D721Med (cell line): ENCODE measurements at places on chromosomes 7 and 10.

DNA sequence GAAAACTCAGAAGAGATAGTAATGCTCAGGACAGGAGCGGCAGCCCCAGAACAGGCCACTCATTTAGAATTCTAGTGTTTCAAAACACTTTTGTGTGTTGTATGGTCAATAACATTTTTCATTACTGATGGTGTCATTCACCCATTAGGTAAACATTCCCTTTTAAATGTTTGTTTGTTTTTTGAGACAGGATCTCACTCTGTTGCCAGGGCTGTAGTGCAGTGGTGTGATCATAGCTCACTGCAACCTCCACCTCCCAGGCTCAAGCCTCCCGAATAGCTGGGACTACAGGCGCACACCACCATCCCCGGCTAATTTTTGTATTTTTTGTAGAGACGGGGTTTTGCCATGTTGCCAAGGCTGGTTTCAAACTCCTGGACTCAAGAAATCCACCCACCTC, 65.9 kb upstream of the CAPZA2 start:
- DNase-seq: no peak

DNA sequence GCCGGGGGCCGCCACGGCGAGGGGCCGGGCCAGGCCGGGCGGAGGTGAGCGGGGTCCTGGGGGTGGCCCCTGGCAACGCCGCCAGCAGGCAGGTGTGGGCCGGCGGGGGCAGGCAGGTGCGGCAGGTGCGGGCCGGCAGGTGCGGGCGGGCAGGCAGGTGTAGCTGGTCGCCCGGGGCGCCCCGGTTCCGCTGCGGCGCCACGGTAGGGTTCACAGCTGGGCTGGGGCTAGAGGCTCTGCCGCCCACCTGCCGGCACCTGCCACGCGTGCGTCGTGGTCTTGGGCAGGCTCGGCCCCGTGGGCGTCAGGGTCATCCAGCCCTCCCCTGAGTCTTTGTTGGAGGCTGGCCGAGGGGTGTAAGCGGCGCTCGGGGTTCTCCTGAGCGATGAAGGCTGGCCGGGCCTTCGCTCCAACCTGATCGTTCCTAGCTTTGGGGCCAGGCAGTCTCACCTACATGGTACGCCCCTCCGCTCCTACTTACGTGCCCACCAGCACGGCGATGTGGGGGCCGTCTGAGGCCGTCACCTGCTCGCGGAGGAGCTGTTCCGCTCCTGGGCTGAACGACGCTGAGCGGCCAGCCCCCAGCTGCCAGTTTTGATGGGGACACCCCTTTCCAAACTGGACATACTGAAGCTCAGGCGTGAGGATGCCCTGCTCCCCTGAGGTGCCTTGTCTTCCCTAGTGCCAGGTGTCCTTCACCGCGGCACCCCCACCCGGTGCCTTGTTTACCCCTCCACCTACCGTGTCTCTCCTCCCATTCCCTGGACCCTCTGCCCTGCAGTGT, 493 bp downstream of the ZMIZ2 start:
- no peak for DNase-seq

DNA sequence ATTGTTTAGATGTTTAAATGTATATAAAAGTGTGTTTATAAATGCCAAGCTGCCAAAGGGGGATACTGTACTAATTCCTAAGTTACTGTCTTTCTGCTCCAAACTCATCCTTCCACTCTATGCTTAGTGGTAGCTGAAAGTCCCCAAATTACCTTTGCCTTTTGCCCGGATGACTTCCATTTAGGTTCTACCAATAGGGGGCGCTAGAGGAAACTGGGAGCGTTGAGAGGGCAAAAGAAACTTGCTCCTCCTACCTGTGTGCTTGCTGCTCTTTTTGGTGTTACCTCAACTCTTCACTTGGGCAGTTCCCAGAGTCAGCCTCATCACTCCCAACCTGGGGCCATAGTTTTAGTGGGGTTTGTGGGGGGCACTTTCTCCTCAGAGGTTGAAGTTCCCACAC, 5.9 kb upstream of the OR2A25 start:
- no peak for DNase-seq

- no peak for DNase-seq
Measured at GRCh38 chr7:11217848-11218565, 244.3 kb downstream of the PHF14 start.

GRCh38 chr7:126792521-126792920, 460.2 kb downstream of the GRM8 start:
- no peak for DNase-seq

GRCh38 chr10:61942604-61943461, 41.3 kb downstream of the ARID5B start:
- DNase-seq: no peak

GRCh38 chr10:88045096-88045495, 181.7 kb downstream of the PTEN start:
- no peak for DNase-seq

DNA sequence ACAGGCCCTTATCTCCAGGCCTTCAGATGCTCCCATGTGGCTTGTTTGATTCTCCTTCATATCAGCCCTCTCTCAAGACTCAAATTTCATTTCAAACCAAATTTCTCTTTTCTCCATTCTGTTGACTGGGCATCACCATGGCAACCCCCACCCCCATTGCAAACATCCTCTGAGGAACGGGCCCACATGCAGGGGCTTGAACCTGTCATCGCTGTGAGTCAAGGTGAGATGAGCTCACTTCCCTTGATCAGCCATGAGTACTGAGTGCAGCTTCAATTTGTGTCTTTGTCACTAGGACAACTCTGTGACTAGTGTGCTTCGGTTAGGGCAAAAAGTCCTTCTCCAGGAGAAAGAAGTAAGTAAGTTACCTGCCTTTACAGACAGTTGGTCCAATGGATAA, 41.9 kb downstream of the CALML3 start:
- no peak for DNase-seq

DNA sequence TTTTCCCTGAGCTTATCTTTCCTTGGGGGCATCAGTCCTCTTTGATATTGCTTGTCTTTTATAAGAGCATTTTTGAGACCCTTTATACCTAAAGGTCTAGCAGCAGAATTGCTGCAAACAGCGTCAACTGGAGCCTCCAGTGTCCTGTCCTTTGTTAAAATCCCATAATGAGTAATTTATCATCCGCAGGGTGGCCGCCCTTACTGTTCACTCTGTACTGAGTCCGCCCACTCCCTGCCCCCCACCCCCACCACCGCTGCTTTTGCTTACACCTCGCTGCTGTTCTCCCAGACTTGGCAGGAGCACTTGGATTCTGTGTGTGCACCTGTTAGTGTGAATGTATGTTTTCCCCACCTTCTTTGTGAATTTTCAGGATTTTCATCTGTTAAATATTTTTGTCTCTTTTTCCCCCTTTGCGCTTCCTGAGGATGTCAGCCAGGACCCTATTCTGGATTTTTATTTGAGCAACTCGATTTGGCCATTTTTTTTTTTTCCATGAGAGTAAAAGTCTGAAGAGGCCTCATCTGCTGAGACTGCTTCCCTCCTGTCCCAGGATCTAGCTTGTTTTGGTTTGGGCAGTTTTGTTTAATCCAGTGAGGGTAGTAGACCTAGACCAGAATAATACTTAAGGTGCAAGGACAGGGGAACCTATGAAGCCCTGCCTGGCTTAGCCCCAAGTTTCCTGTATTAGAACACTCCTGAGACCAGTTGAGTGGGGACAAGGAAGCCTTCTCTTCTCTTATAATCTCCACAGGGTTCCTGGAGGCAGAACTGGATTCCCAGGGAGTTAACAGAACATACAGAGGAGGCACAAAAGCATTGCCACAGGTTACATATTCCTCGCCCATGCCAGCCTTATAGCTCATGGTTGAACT, 8.2 kb downstream of the AGFG2 start:
- DNase-seq: no peak

GRCh38 chr7:29609162-29610037, 45.8 kb downstream of the PRR15 start:
- DNase-seq: no peak

GRCh38 chr10:131892806-131893675, 7.8 kb upstream of the PPP2R2D start:
- DNase-seq: peak; percentile 56

DNA sequence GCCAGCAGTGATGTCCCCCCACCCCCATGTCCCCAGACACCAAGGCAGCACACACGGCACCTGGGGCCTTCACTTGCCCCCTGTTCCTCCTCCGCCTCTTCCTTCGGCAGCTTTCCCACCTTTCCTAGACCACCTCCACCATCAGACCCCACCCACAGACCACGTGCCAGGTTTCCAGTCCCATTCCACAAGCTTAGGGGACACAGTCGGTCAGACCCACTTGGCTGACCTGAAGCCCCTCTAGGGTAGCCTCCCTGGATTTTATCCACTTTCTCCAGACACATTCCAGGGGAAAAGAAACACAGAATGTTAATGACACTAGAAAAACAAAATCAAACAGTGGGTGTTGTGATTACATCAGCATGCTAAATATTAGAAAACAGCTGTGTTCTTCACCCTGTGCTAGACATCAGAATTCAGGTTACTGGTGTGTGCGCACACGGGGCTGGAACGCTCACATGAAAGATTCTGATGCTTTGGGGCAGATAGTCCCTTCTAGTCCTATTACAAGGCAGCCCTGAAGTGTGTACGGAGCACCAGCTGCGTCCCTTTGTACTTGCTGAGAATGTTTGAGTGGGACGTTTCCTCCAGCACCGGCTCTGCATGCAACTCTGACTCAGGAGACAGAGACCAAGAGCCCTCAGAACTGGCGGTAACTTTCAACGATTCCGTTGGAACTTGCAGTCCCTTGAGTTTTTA, 75.5 kb upstream of the PPP2R2D start:
- no peak for DNase-seq

GRCh38 chr10:30352377-30352776, 3.3 kb upstream of the MTPAP start:
- no peak for DNase-seq

GRCh38 chr7:498678-499641, 20.7 kb downstream of the PDGFA start:
- DNase-seq: no peak

DNA sequence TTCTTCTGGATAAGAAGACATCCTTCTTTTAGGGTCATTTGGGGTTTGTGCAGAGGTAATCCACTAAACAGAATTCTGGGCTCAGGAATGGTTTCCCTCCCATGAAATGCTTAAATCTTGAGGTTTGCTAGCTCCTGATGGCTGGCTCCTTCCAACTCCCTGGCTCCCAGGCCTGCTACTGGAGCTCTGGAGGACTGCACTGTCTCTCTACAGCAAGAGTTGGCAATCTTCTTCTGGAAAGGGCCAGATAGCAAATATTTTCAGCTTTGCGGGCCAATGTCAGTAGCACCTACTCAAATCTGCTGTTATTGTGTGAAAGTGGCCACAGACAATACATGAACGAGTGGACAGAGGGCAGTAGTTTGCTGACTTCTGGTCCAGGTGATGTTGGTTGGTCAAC, 174.2 kb upstream of the CTBP2 start:
- no peak for DNase-seq

DNA sequence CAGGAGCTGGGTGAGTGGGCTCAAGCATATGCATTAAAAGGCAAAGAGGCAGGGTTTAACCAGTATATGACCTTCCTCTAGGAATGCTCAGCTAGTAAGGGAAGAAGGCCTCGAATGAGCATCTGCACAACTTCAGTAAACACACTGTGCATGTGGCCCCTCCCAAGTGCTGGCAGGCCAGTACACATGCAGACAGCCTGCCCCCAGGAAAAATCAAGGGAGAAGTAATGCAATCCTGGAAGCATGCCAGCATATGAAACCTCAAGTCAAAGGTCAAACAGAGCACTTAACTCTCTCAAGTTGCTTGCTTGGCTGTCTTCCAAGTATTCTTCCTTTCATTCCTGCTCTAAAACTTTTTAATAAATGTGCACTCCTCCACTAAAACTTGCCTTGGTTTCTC, 208.4 kb downstream of the ACTR3B start:
- DNase-seq: no peak

- no peak for DNase-seq
Measured at GRCh38 chr7:15174485-15174884, 271.9 kb upstream of the DGKB start.

- no peak for DNase-seq
Measured at GRCh38 chr7:31786326-31786725, 99.3 kb downstream of the PPP1R17 start.

DNA sequence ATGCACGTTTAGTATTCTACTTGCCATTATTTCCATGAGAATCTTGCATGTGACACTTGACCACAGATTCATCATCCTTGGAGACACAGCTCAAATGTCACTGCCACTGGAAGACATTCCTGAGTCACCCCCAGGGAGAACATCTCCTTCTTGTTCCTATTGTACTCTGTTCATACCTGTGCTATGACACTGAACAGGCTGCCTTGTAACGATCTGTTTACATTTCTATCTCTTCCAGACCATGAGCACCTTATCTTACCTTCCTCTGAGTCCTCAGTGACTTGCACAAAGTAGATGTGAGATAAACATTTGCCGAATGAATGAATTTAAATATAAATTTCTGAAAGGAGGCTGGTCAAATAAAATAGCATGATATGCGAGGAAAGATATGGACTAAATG, 331.9 kb upstream of the LRRN3 start:
- no peak for DNase-seq

DNA sequence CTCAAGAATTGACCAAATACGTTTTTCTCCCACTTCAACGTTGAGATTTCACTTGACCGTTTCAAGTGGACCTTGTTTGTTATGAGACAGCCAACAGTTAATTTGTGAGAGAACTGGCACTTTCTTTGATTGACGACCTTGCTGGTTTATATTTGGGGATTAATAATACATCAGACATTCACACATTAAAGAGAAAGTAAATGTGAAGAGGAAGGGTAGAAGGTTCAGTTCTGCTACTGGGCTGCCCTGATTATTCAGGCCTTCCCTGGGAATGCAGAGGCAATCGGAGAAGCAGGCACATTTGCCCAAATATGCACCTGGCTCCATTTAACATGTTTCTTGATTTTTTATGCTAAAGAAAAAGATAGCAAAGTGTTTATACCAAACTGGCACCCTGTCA, 114.1 kb downstream of the POU6F2 start:
- no peak for DNase-seq

DNA sequence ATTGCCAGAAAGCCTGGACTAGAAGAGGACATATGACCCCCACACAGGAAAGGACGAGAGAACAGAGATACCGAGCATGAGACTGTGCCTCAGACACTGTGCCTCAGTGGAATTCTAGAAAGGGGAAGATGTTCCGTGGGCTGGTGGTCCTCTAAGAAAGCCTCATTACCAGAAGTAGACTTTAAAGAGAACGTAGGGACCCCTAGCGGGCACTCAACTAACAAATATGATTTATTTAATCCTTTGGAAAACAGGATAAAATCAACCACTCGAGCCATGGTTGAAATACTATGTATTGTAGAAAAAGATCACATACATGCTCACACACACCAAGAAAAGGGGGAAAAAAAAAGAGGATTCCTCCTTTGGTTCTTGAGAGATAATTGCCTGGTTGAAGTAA, 701.2 kb upstream of the SORCS1 start:
- DNase-seq: no peak

DNA sequence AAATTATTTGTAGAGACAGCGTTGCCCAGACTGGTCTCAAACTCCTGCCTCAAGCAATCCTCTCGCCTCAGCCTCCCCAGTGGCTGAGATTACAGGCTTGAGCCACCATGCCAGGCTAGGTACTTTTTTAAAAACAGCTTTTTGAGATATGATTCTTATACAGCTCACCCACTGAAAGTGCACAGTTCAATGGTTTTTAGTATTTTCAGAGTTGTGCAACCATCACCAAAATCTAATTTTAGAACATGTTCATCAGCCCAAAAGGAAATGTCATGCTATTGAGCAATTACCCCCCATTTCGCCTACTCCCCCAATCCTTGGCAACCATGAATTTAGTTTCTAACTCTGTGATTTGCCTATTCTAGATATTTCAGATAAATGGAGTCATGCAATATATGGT, 73.7 kb downstream of the EVX1 start:
- no peak for DNase-seq

GRCh38 chr10:129467359-129468064, 471 bp downstream of the MGMT start:
- DNase-seq: no peak
